ENCODE measurements at places on chromosomes 4 and X.

DNA sequence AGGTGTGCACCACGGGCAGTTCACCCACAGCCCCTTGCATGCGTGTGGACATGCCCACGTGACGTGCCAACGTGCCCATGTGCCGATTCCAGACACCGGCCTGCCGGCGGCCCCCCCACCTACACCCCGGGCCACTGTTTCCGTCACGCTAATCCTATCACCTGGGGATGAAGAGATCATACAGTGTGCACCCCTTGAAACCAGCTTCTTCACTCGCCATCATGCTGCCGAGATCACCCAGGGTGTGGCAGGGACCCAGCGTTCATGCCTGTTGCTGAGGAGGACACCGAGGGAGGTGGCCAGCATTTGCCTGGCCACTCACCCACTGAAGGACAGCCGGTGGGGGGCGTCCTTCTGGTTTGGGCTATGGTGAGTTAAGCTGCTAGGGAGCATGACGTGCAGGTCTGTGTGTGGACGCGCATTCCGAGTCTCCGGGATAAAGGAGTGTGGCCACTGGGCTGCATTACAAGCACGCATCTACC, 14.1 kb downstream of the CTBP1 start:
- no peak for DNase-seq

DNA sequence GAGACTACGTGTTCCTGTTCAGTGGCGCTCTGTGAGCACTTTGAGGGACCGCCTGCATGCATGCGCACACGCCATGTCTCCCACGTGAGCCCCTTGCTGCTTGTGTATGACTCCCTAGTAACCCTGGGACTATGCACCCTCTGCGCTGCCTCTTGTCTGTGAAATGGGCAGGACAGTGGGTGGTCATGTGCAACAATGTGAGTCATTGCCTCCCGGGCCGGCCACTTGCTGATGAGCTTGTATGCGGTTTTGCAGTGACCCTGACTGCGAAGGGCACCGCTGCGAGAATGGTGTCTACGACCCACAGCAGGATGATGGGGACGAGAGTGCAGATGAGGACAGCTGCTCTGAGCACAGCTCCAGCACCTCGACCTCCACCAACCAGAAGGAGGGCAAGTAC, 61.4 kb downstream of the TNIP2 start:
- no peak for DNase-seq

DNA sequence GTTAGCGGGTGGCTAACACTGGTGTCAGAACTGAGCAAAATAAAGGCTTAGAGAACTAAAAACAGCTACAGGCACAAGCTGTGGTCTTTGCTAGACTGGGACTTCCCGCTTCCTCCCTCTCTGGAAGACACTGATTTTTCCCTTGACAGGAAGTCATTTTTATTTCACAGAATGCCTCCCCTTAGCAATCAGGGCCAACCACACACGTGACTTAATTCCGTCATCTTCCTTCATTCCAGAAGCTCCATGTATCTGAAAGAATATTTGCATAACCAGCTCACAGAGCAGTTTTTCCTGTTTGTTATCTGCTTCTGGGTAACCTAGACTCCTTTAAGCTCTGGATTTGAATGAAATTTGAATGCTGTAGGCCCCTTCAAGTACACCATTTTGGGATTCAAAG, 327.5 kb upstream of the FRG1 start:
- no peak for DNase-seq

GRCh38 chrX:13938051-13938828, 91.5 kb downstream of the GEMIN8 start:
- no peak for DNase-seq

DNA sequence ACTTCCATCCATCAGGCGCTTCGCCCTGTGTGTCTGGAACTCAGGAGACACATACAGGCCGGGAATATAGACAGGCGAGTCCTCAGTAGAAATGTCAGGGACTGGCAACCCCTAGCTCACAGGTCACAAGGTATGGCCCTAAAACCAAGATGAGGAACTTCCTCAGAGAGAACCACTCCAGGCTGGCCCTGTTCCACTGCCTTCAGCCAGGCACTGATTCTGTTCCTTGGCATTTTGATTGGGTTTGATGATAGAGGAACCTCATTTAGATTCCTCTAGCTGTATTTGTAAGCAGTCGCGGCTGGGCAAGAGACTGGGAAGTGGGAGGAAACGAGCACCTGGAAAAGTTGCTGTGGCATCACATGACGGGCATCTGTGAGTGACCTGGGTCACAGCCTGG, 8.1 kb downstream of the HPSE start:
- DNase-seq = no peak

- no peak for DNase-seq
Measured at GRCh38 chr4:47270201-47270888, 193.2 kb downstream of the COMMD8 start.

GRCh38 chr4:46258431-46258830, 131.5 kb downstream of the GABRA2 start:
- DNase-seq = no peak

DNA sequence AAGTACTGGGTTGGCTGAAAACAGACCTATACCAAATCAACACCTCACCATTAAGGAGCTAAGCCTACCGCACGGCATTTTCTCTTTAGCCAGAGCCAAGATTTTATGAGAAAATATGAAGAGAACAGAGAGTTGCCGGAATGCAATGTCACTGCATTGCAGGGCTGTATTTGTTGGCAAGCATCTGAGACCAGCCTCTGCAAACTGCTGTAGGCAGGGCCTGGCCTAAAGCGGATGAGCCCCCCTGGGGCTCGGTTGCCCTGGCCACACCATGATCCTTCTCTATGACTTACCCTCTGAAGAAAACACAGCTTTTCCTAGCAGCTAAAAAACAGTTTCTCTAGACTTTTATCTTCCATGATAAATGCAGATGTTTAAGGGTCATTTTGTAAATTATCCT, 120.5 kb upstream of the SORBS2 start:
- DNase-seq = no peak

- DNase-seq = no peak
Measured at GRCh38 chrX:40009890-40010289, 87.9 kb downstream of the BCOR start.

DNA sequence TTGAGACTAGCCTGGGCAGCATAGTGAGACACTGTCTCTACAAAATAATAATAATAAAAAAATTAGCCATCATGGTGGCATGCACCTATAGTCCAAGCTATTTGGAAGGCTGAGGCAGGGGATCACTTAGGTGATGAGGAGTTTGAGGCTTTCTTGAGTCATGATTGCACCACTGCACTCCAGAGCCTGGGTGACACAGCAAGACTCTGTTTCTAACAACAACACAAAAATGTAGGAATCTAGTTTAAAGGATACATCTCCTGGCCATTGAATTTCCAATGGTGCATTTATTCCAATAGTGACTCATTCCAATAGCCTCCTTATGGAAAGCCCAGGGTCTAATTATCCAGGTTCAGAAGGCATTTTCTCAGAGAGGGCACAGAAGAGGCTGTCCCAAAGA, 21.9 kb upstream of the HERC6 start:
- DNase-seq = no peak

GRCh38 chrX:7286168-7286837, 138.3 kb upstream of the PUDP start:
- DNase-seq = no peak

DNA sequence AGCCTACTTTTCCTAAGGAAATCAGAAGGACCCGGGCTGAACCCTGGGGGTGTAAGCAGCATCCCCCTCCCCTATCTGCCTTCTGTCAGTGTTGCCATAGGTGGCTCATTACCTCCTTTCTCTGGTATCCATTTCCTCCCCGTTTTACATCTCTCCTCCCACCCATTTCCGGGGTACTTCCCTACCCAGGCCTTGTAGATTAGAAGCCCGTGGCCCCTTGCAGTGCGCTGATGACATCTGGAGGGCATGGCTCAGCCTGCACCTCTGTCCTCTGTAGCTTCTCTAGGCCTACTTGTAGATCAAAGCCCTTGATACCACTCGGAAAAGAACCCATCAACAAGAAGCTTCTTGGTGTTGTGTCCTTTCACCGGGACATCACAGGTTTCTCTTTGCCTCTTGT, 71.8 kb downstream of the NBDY start:
- DNase-seq = no peak

GRCh38 chrX:15674514-15674840, 9.9 kb upstream of the CLTRN start:
- DNase-seq = no peak

DNA sequence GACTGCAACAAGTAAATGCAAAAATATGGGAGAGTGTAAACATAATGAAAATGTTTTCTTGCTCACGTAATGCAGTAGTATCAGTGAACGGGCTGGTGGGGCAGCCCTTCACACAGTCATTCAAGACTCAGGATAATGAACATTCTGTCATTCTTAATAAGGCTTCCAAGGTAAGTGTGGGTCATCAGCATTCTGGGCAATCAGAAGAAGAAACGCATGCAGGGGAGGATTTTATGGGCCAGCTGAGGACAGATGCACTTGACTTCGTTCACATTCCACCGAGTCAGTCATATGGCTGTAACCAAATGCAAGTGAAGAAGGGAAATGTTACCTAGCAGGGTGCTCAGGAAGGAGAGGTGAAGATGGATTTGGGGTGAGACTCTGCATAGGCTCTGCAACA, 68.0 kb upstream of the MAP9 start:
- no peak for DNase-seq

- no peak for DNase-seq
Measured at GRCh38 chr4:24876431-24876830, 36.4 kb downstream of the CCDC149 start.

GRCh38 chr4:384311-385010, 46.8 kb downstream of the ZNF141 start:
- DNase-seq = no peak
